Activated CD4-positive, alpha-beta memory T cell treated with anti-CD3 and anti-CD28 coated beads, Interleukin-2, amount 10 ng/mL, durations not matched to agents 7 days and 5 days (primary cell): ENCODE measurements at places on chromosomes 1 and 21.

GRCh38 chr1:10800778-10801177 lies 4.3 kb upstream of the CASZ1 start:
- no peak for DNase-seq

- DNase-seq = peak; percentile 45
Observed at GRCh38 chr1:38872401-38873026, 634 bp downstream of the MYCBP start.

GRCh38 chr1:200901350-200901749 lies 6.7 kb downstream of the INAVA start:
- no peak for DNase-seq

- DNase-seq = no peak
Observed at GRCh38 chr1:82227306-82228095, 426.8 kb downstream of the ADGRL2 start.
